Breast epithelium (tissue), 4 donors: ENCODE measurements at places on chromosomes 5 and 9. TPM values are rescaled to one million over a fixed set of nuclear protein-coding genes. Genes with fewer than 3 reads are reported as not detected.

- no peak for DNase-seq
Observed at GRCh38 chr5:124668353-124669299, 77.8 kb downstream of the ZNF608 start.

The ADAMTS12 gene
- total RNA-seq: 15.0 TPM

The ALAD gene
- 28.5 TPM for total RNA-seq

DNA sequence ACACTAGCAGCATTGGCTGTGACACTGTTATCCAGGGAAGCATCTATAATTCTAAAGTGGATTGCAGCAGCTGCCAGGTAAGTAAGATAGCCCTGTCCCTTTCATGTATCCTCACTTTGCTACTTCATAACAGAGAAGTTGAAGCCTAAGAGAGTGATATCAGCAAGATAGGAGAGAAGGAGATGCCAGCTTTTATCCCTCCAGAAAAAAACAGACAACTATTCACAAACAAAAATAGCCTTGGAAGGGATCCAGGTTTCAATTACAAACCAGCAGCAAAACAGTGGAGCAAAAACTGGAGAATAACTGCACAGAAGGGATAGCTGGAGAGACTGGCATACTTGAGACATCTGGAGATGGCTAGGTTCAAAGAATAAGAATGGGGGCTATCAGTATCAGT lies 19.6 kb upstream of the VCAN start:
- DNase-seq: no peak

DNA sequence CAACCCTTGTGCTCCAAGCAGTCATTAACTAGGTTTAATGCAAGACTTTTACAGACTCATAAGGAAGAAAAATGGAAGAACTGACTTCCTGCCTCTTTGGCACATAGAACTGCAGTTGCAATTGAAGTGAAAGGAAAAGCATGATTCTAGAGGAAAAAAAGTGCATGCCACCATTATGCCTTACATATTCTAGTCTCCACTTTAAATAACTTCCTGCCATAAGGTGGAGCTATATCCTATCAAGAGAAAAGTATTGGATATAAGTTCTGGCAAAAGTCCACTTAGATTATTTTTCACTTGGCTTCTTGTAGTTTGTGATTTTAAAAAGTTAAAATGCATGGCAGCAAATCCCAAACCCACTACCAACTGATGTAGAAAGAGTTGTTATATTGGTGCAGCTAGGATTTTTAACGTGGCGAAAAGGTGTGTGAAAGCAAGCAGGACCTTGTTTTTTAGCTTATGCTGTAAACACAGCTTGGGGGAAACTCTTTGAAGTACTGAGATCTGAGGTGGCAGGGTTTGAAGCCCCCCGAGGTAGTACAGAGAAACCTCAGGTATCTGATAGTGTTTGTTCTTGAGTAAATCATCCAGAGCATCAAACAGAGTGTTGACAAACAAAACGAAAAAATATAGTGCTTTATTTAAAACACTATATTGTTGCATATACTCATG lies 117.9 kb downstream of the ANXA1 start:
- DNase-seq: no peak

DNA sequence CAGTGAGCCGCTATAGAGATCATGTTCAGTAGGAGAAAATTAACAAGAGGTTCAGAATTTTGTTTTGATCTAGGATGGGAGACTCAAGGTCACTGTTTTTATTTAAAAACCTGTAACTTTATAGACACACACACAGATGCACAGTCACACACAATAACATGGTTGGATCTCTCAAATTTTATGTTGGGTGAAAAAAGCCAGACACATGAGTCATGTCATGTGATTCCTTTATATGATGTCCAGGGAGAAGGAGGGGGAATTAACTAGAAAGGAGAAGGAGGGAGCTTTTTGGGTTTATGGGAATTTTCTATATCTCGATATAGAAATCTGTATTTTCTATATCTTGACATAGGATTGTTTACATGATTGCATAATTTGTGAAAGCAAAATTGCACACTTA lies 17.1 kb downstream of the C6 start:
- DNase-seq: no peak

GRCh38 chr9:109681301-109681700 lies 98.7 kb upstream of the PALM2AKAP2 start:
- no peak for DNase-seq

- DNase-seq: no peak
Observed at GRCh38 chr9:101970609-101971008, 232.2 kb upstream of the GRIN3A start.

DNA sequence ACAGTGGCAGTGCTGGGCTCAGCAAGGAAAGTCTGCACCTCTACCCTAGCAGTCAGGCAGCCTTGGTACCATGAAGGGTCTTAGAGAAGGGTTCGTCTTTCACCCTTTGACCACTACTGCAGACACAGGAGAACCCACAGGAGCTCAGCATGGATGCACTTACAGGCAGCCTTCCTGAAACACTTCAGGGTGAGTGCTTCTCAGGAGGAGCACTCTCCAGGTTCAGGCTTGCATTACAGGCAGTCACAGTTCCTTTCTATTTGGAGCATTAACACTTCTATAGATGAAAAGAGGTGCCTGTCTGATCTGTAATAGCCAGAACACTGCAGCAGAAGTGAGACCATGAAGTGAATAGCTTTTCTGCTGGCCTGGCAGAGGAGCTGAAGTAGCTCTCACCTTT lies 8.7 kb upstream of the CYLC2 start:
- DNase-seq: no peak

GRCh38 chr5:43115968-43116367 lies 4.7 kb upstream of the ZNF131 start:
- DNase-seq: no peak

GRCh38 chr9:72928042-72928507 lies 24.8 kb downstream of the ALDH1A1 start:
- DNase-seq: no peak

GRCh38 chr9:94079236-94079635 lies 5.0 kb upstream of the PTPDC1 start:
- no peak for DNase-seq

The OR1J1 gene
- total RNA-seq: not detected

GRCh38 chr5:10565785-10566542 lies 2.1 kb downstream of the ANKRD33B start:
- no peak for DNase-seq

DNA sequence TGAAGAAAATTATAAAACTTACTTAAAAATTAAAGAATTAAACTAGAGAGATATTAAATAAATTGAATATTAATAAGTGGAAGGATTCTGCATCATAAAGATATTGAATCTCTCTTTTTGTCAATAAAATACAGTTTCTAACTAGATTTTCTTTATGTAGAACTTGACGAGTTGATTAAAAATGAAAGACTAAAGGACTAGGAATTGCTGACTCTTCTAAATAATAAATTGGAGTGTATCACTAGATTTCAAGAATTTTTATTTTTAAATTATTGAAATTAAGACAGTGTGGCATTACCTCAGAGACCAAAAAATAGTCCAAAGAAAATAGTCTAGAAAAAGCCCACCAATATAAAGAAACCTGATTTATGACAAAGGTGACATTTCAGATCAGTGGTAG lies 492.4 kb downstream of the CETN3 start:
- no peak for DNase-seq

The PCYOX1L gene
- total RNA-seq: 3.2 TPM

- no peak for DNase-seq
Observed at GRCh38 chr5:102313912-102314311, 17.8 kb upstream of the SLCO4C1 start.

The PRELID2 gene
- total RNA-seq: 15.5 TPM

The TSSK1B gene
- 0.33 TPM for total RNA-seq

DNA sequence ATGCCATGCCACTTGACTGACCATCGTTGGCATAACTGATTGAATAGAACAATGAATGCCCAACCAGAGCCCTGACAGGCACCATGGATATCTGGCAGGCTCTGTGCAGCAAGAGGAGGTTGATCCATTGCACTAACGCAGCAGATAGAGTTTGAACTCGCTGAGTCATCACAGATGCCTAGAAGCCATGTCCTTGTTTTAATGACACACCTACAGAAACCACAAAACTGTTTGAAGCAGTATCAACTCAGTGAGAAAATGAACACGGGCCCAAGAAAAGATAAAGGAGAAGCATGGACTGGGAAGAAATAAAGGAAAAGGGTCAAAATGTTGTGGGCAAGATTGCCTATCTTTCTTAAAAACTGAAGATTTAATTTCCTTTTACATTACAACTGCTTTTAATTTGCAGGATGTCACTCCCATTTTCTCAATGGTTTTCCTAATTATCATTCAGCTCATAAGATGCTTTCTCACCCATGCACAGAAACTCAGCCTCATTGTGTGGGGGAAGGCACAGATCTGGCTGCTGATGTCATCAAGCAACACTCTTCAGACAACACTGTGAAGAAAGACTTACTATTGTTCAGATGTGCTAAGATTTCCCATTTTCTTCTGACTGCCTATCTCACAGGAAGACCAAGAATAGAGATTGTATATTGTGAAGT lies 129.0 kb downstream of the PIK3R1 start:
- DNase-seq: no peak

DNA sequence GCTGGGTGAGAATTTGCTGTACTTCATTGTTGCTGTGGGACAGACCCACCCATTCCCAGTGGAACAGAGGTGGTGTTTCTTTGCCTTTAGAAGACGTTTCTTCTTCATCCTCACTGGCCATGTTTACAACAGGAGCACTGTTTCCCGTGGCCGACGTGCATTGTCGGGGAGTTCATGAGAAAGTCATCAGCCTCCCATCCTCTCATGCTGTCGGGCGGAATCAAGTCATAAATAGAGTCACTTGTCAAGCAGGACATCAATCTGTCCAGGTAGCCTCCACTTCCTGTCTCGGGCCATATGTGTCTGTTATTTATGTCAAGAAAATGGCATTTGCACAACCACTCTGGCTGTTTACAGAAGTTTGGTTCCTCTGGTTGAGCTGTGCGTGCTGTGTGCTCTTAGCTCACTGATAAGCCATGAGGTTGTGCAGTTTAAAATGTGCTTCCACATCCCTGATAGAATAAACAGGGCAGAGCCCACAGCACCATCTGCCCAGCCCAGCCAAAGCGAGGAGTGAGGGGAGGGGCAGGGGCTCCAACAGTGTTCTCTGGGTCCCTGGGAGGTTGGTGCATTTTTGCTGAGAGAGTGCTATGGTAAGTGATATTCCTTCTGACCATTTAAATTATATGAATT lies 401.9 kb upstream of the IRX2 start:
- no peak for DNase-seq

GRCh38 chr5:147461915-147462314 lies 48.0 kb downstream of the DPYSL3 start:
- DNase-seq: no peak

- no peak for DNase-seq
Observed at GRCh38 chr9:91420501-91421127, 3.0 kb downstream of the NFIL3 start.

DNA sequence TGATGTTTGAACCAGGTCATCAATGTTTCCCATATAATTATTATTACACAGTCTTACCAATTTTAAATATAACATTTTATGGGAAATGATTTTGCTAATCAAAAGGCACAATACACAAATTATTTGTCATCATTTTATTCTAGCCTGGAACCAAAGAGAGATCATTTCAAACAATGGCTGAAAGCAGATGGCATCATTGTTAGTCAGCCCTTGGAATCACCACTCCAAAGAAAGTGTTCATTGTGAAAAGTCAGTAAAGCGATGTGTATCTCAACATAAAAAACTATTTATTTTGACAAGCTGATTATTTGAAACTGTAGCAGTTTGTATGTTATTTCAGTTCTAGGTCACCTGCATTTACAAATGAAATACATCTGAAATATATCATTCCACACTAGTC lies 1068.7 kb downstream of the CDH12 start:
- no peak for DNase-seq

GRCh38 chr5:1666812-1667588 lies 132.6 kb downstream of the MRPL36 start:
- no peak for DNase-seq

DNA sequence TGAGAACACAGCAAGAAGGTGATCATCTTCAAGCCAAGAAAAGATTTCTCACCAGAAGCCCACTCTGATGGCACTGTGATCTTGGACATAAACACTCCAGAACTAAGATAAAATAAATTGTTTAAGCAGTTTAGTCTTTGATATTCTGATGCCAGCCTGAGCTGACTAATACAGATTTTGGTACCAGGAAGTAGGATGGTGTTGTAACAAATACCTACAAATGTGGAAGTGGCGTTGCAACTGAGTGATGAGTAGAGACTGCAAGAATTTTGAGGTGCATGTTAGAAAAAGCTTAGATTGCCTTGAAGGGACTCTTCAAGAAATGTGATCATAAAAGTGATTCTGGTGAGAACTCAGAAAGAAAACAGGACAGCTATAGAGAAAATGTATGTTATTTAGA lies 592.4 kb upstream of the DAB2 start:
- DNase-seq: no peak

GRCh38 chr5:32255540-32255900 lies 57.2 kb downstream of the MTMR12 start:
- DNase-seq: no peak

The C5orf52 gene
- total RNA-seq: not detected

DNA sequence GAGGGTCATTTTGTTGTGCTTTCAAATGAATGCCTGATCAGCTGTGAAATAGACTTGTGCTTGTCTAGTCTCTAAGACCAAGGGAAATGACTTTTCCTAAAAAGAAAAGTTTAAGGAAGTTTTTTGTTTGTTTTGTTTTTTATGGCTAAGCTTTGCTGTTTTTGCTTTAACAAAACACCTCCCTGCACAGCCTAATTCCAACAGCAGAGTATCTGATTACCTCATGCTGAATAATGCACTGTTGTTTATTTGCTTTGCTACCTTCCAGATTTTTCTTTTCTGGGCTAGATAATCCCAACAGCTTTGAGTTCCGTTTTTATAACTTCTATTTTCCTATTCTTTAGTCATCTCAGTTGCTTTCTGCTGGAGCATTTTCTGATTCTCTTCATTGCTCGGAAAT lies 95.8 kb downstream of the AOPEP start:
- DNase-seq: no peak

DNA sequence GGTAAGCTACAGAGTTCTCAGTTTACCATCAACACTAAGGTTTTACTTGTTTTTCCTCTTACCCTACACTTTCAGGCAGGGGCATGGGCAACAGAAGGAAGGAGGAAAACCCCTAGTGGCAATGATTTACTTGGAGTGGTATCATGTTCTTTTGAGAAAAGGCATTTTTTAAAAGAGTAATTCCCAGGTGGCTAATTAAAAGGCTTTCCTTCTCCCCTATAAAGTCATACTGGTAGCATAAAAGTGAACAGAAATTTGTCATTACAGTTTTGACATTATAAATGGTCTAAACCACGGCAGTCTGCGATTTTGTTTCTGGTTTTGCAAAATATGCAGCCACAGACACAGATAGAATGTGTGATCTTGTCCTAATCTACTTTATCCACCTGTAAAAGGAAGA lies 30.9 kb upstream of the OR2K2 start:
- DNase-seq: no peak

DNA sequence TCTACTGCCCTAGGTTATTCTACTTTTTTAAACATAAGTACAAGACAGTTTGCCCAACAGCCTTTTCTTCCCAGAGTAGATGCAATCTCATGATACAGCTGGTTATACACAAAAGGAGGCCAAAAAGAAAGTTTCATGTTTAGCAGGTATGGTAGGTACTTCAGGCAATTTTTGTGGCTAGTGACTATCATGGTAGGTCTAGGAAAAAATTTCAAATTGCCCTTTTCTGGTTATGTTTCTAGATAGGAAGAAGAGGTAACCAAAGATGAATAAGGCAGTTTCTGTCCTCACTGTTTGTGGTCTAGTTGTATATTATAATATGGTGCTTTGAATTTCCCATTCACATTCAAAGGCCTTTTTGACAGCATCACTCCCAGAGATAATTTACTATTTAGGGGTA lies 19.7 kb downstream of the MEGF9 start:
- DNase-seq: no peak

The SPATA6L gene
- total RNA-seq: 14.4 TPM

GRCh38 chr9:95953986-95954385 lies 78.5 kb downstream of the ERCC6L2 start:
- DNase-seq: no peak
